ENCODE measurements at places on chromosomes 11 and 22. TPM values are rescaled to one million over a fixed set of nuclear protein-coding genes. Genes with fewer than 3 reads are reported as not detected.

DNA sequence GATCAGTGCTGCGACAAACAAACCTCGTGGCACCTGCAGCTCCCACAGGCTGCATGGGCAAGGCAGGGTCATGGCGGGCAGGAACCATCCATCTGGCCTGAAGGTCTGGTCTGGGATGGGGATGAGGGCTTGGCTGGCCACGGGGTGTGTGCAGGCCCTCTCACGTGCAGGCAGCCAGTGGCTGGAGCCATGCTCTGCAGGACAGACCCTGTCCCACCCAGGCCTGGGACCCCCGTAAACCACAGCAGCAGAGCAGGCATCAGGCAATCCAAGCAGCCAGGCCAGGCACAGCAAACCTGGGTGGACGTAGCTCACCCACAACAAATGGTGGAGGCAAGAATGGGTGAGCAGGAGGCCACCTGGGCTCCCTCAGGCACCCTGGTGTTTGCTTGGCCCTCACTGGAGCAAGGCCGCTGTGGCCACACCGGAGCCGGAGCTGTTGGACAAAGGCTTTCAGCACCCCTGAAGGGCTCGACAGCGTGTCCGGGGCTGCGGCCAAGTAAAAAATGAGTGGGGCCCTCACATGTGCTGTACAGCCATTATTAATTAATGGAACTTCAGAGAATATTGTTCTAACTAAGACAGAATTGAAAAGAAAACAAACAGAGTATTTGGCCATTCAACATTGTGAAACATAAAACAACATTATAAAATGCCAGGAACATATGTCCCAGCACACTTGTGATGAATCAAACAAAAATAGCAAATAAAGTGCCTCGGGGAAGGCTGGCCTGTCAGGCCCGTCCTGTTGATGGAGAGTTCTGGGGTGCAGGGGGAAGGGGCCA, 24.0 kb upstream of the GNB1L start:
- DNase-seq: peak; percentile 2

DNA sequence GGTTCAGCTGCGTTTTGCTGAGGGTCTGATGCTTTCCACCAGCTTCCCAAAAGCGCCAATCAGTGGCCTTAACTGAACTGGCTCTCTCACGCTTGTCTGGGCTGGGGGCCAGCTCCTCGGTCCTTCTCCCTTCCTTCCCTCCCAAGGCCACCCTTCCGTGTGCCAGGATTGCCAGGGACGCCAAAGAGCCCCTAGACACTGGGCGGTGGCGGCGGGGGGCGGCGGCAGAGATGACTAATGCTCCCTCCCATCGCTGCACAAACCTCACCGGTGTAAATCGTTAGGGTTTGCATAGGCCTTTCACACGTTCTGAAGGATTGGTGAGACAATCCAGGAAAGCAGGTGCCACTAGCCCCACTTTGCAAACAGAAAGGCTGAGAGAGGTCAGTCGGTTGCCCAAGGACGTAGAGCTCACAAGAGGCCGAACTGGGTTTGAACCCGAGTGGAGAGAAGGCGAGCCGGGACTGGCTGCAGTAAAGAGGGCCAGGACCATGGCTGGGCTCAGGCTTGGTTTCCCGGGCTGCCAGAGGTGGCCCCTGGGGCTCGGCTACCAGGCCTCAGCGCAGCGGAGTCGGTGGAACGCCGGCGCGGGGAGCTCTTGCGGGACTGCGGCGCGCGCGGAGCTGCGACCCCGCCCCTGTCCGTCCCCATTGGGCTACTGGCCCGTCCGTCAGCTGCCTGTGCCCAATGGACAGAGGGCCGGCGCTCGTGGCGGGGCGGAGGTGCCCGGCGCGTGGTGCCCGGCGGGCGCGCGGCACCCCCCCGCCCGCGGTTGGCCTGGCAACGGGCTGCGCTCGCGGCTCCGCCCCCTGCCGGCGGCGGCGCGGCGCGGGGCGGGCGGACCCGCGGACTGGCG, 589 bp upstream of the GNAZ start:
- DNase-seq: peak; percentile 92

- DNase-seq: peak; percentile 71
Measured at GRCh38 chr11:111586388-111586831, 15.8 kb upstream of the SIK2 start.

GRCh38 chr22:42335839-42336378, 65.5 kb upstream of the TCF20 start:
- DNase-seq: no peak

DNA sequence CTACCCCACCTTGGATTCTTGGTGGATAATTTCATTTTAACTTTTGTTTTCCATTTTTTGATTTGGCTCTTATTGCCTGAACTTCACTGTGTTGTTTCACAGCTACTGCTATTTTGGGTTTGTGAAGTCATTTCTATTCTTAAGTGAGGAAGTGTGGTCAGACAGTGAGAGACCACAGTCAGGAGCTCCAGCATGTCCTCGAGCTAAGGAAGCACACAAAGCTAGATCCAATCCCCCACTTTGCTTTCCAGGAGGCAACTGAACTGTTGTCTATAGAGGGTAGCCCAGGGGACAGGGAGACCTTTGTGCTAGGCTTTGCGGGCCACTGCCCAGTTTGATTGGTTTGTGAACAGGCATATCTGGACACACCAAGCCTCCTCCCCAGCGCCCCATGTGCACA, 251.8 kb upstream of the KIRREL3 start:
- DNase-seq: peak; percentile 29

GRCh38 chr11:22670830-22671229, 4.4 kb downstream of the GAS2 start:
- peak; percentile 86 for DNase-seq

DNA sequence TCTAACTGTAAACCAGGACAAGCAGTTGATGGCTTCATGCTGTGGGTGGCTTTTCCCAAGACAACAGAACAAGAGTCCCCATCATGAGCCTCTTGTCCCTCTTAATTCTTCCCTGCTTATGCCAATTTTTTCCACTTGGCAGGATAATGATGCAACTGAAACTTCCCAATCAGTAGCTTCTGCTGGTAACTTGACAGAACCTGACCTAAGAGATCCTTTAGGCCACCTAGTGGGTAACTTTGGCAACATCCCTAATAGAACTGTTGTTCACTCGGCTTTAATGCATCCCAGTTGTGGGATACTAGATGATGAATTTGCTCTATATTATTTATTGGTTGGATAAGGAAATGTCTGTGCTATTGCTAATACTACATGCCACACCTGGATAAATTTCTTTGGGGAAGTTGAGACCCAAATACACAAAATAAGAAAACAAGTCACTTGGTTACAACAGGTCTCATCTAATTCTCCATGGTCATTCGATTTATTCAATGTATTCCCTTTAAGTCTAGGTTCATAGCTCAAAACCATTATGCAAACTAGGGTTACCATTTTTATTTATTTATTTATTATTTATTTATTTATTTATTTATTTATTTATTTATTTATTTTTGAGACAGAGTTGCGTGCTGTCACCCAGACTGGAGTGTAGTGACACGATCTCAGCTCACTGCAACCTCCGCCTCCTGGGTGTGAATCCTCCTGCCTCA, 41.4 kb upstream of the NFAM1 start:
- DNase-seq: peak; percentile 54

DNA sequence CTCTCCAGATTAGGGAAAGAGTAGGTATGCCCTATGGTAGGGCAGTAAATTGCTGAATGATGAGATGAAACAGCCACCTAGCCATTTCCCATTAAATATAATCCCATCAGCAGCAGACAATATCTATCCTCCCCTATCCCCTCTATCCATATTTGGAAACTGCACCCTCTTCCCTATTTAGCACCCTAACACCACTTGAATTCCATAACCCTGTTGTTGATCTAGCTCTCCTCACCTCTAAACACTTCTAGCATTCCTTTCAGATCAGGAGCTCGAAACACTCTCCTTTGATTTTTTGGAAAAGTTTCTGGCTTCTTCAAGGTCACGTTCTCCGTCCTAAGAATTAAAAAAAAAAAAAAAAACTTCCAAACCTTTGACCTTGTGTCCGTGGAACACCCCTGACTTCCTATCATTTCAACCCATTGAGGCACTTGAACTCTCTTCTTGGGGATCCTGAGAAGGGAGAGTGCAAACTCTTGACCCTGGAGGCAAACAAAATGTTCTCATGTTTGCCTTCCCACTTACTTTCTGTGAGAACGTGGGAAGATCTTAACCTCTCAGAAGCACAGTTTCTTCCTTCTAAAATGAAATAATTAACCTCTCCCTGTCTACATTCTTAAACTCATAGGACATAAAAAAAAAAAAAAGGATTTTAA, 19.0 kb downstream of the TRIM5 start:
- DNase-seq: no peak

- no peak for DNase-seq
Measured at GRCh38 chr22:42673898-42674401, 24.8 kb upstream of the CYB5R3 start.

GRCh38 chr22:23801238-23801821, 14.6 kb downstream of the SMARCB1 start:
- no peak for DNase-seq

DNA sequence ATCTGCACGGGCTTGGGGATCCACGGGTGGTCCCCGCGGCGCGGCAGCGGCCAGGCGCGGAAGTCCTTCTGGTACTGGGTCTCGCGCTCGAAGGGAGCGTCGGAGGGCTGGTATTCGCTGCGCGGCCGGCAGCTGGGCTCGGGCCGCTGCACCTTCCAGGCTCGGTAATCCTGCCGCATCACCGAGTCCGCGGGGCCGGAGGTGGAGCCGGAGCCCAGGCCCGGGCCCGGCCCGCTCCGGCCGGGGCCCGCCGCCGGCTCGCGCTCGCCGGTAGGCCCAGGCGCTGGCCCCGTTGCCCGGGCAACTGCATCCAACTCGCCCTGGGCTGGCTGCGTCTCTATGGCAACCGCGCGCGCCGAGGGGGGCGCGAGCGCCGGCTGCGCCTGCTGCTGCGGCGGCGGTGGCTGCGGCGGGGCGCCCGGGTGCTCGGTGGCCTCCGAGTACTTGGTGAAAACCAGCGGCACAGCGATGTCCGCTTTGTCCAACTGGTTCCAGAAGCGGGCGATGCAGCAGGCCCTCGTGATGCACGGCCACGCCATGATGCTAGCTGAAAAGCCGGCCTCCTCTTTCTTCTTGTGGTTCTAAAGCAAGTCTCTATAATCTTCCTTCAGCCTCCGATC, 897 bp downstream of the MAP6 start:
- DNase-seq: peak; percentile 78

DNA sequence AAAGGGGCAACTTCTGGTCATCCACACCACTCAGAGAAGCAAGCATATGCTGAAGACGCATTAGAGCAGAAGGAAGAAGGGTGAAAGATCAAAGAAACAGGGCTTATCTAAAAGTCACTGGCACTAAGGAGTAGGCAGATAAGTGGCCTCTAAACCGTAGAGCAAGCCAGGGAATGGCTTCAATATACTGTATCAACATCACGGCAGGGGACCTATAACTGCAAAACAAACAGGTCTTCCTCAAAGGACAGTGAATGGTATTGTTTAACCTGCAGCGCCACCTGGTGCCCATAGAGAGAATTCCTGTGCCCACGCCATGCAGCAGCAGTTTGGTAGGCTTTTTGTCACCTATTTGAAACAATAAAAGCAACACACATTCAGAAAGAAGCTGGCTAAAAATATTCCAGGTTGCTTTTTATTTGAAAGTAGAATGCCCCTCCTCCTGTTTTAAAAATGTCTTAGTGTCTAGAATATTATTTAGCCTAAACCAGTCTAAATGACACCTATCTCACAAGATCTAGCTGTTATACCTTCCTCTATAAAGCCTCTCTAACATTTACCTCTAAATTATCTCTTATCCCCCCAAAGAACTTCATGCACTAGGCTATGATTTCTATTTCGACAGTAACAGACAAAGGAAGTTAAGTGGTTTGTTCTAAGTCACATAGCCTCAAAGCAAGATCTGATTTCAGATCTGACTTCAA, 21.8 kb downstream of the SNX19 start:
- peak; percentile 77 for DNase-seq

DNA sequence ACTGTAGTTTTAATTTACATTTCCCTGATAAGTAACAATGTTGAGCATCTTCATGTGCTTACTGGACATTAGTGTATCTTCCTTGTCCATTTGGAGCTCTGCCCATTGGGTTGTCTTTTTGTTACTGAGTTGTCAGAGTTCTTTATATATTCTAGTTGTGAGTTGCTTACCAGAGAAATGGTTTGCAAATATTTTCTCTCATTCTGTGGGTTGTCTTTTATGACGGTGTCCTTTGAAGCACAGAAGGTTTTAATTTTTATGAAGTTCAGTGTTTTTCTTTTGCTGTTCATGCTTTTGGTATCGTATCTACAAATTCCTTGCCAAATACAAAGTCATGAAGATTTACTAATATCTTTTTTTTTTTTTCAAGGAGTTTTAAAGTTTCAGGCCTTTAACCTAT, 42.4 kb downstream of the ZBTB44 start:
- DNase-seq: no peak

GRCh38 chr11:1968454-1969002, 21.4 kb downstream of the MRPL23 start:
- DNase-seq: no peak

GRCh38 chr11:20289732-20290131, 73.8 kb upstream of the HTATIP2 start:
- DNase-seq: no peak

- DNase-seq: peak; percentile 96
Measured at GRCh38 chr11:63961608-63962412, 12.6 kb upstream of the COX8A start.

DNA sequence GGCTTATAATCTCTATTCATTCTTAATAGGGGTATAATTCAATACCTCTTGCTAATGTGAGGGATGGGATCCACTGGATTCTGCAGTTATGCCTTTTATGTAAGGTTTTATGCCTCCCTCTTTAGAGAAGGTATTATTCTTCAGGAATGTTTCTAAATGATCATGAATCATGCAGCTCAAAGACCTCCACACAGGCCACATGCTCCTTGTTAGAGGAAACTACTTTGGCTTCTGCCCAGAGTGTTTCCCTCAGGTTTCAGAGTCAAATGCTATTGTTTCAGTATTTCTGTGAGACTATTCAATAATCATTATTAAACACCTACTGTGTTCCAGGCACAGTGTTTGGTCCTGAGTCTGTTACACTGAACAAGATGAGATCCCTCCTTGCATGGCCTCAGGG, 115.9 kb downstream of the RAB38 start:
- DNase-seq: no peak

DNA sequence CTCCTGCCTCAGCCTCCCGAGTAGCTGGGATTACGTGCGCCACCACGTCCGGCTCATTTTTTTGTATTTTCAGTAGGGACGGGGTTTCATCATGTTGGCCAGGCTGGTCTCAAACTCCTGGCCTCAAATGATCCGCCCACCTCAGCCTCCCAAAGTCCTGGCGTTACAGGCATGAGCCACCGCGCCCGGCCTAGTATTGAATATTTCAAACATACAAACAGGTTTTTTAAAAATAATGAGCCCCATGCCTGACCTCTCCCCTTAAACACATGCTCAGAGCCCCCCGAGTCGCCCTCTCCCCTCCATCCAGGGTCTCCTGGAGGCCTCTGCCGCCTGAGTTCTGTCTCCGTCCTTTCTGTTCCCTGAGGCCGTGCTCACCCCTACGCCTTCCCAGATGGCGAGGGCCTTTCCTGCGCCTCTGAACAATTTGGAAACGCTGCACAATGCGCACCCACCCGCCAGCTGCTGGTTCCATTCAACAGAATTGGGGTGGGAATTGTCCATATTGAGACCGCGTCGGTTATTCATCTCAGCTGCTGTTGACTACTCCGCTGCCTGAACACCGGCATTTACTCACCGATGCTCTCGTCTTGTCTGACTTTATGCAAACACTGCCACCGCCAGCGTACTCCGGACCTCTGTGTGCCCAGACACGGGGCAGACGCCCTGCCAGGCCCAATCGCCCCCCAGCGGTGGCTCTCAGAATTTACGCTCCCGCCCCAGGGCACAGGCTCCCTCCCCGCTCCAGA, 13.6 kb upstream of the RNH1 start:
- DNase-seq: no peak

CHRNA10 gene
- polyA plus RNA-seq: 4.9 TPM

CCDC89 gene
- 1.9 TPM for polyA plus RNA-seq

OR2AT4 gene
- polyA plus RNA-seq: 0.36 TPM

C11orf97 gene
- not detected for polyA plus RNA-seq

SCN3B gene
- 18.4 TPM for polyA plus RNA-seq

OSM gene
- polyA plus RNA-seq: 0.13 TPM

MYOD1 gene
- polyA plus RNA-seq: 64.5 TPM
